ENCODE measurements at places on chromosomes 5 and 9.
A peak's percentile ranks its signal among the peaks of the same experiment; 100 is the strongest.

DNA sequence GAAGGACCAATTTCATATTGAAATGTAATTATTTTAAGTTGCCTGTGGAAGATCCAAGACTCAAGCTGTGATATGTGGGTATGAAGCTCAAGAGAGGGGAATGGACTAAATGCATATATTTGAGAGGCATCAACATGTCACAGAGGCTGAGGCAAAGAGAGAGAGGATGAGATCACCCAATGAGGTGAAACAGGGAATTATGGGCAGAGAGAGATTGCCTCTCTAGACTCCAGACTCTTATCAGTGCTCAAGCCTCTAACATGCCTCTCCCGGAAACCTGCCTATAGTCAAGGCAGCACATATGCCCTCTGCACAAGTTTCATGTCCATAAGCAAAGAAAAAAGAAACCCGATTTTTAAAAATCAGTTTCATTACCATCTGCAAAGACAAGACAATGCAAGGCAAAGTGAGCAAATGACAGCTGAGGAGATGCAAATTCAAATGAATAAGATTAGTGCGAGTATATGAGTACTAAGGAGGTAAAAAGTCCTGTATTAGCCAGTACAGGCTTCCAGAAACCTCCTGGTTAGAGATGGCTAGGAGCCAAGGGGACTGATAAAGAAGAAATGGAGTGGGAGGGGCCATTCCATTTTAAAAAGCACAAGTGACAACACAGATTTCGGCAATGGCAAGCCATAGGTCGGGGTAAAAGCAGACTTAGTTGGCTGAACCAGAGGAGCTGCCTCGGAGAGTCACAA, 9.4 kb downstream of the APTX start:
- H3K27ac ChIP-seq: no peak overlapping the region
- peaks cover 87% of the 10 kb centered on the region for H3K36me3 ChIP-seq
- peaks cover 6% of the 10 kb centered on the region for H3K4me1 ChIP-seq
- no peak overlapping the region for H3K4me3 ChIP-seq

DNA sequence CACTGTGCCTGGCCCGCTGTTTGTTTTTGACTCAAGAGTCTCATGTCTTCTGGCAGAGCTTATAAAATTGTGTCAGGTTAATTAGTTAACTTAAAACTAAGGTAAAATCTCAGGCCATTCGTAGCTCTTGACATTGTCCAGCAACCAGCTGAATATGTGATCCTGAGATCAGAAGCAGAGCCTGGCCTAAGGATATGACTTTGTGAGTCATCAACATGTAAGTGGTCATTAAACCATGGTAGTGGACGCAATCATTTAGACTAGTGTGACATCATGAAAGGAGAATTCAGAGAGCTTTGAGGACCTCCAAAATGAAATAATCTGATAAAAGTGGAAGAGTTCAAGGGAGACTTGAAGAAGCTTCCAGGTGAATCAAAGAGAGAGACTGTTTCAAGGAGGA, 23.3 kb downstream of the SPZ1 start:
- no peak for DNase-seq
- no peak overlapping the region for H3K27ac ChIP-seq
- H3K27me3 ChIP-seq: no peaks in the 10 kb centered on the region
- no peaks in the 10 kb centered on the region for H3K36me3 ChIP-seq
- H3K4me1 ChIP-seq: no peaks in the 10 kb centered on the region

GRCh38 chr5:177234841-177235240, 68.7 kb downstream of the RAB24 start:
- H3K27ac ChIP-seq: no peak overlapping the region
- H3K4me3 ChIP-seq: no peak overlapping the region
- DNase-seq: no peak
- peaks cover 80% of the 10 kb centered on the region for H3K36me3 ChIP-seq
- peaks cover 21% of the 10 kb centered on the region for H3K4me1 ChIP-seq

- peaks cover 43% of the 10 kb centered on the region for H3K4me1 ChIP-seq
- no peaks in the 10 kb centered on the region for H3K36me3 ChIP-seq
- H3K27ac ChIP-seq: no peak overlapping the region
- no peak overlapping the region for H3K4me3 ChIP-seq
These were observed 4.5 kb downstream of the CEMIP2 start for GRCh38 chr9:71763832-71764231.

- H3K36me3 ChIP-seq: peaks cover 10% of the 10 kb centered on the region
- H3K4me1 ChIP-seq: no peaks in the 10 kb centered on the region
- peak; percentile 53 for DNase-seq
These were observed at the start of gene NCS1 for GRCh38 chr9:130172161-130172857. TSS of gene NCS1 (plus strand) at chr9:130172404. CDS start at chr9:130172664, 260 bp downstream.

DNA sequence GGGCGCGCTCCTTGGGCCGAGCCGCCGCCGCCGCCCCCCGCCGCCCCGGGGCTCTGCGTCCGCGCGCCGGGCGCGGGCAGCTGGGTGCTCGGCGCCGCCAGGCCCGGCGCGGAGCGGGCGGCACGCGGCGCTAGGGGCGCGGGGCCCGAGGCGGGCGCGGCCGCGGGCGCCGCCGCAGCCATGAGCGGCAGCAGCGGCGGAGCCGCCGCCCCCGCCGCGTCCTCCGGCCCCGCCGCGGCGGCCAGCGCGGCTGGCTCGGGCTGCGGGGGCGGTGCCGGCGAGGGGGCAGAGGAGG, 351 bp downstream of the TRIO start:
- peak overlapping the region; percentile 79 for H3K4me3 ChIP-seq
- H3K36me3 ChIP-seq: no peaks in the 10 kb centered on the region
- H3K27me3 ChIP-seq: peaks cover 7% of the 10 kb centered on the region
- peaks cover 23% of the 10 kb centered on the region for H3K4me1 ChIP-seq

GRCh38 chr9:13128266-13128860, 151.1 kb downstream of the MPDZ start:
- H3K4me1 ChIP-seq: no peaks in the 10 kb centered on the region
- H3K36me3 ChIP-seq: peaks cover 15% of the 10 kb centered on the region
- H3K27me3 ChIP-seq: no peaks in the 10 kb centered on the region
- no peak overlapping the region for H3K4me3 ChIP-seq
- no peak overlapping the region for H3K27ac ChIP-seq

DNA sequence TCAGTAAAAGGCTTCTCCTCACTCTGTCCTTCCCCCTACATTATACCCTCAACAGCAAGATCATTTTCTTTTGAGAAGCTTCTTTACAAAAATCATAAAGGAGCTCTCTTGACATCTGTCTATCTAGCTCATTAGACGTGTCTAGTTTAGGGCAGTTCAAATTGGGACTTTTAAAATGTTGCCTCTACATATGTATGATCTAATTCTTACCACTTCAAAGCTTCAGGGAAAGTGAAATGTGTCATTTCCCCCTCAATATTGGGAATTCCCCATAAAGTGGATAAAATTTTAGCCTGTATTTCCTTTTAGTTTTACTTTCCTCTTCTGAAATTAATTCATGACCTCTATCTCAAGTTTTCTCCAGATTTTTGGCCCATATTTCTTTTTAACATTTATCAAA, 323.7 kb downstream of the ARRDC3 start:
- no peak for DNase-seq
- peaks cover 15% of the 10 kb centered on the region for H3K4me1 ChIP-seq

DNA sequence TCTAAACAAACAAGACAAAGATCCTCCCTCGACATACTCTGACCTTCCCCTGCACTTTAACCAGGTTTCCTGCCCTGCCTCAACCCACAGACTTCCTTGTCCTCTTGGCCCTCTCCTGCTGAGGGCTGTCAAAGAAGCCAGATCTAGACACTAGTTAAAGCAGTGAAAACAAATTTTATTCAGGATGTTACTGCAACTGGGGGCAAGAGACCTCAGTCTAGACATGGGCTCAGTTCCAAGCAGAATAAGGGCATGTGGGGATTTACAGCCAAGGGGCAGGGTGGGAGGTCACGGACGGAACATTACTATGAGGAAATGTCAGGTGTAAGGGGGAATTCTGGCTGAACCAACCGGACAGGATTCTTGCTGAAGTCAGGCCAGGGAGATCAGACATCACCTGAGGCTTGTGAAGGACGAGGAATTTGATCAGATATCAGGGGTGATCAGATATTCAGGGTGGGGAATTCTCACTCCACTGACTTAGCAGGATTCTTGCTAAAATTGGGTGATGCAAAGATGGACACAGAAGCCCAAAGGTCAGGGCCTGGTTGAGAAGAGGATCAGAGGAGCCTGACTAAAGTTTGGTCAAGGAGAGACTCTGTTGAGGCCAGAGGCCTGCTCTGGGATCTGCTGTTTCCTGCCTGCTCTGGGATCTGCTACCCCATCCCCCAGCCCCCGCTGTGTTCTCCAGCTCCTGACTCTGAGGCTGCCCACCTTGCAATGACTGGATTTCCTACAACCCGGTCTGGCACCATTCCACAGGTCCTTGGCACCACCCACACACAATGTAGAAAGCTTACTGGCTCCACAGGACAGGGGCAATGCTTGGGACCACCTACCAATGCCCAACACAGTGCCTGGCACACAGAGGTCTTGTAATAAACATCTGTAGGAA, 21.5 kb downstream of the GABBR2 start:
- peaks cover 11% of the 10 kb centered on the region for H3K27me3 ChIP-seq
- no peak overlapping the region for H3K4me3 ChIP-seq
- no peaks in the 10 kb centered on the region for H3K4me1 ChIP-seq
- no peak overlapping the region for H3K27ac ChIP-seq
- no peak for DNase-seq

GRCh38 chr5:150485693-150486401, 22.1 kb upstream of the NDST1 start:
- no peaks in the 10 kb centered on the region for H3K27me3 ChIP-seq
- DNase-seq: peak; percentile 44
- peaks cover 4% of the 10 kb centered on the region for H3K36me3 ChIP-seq

DNA sequence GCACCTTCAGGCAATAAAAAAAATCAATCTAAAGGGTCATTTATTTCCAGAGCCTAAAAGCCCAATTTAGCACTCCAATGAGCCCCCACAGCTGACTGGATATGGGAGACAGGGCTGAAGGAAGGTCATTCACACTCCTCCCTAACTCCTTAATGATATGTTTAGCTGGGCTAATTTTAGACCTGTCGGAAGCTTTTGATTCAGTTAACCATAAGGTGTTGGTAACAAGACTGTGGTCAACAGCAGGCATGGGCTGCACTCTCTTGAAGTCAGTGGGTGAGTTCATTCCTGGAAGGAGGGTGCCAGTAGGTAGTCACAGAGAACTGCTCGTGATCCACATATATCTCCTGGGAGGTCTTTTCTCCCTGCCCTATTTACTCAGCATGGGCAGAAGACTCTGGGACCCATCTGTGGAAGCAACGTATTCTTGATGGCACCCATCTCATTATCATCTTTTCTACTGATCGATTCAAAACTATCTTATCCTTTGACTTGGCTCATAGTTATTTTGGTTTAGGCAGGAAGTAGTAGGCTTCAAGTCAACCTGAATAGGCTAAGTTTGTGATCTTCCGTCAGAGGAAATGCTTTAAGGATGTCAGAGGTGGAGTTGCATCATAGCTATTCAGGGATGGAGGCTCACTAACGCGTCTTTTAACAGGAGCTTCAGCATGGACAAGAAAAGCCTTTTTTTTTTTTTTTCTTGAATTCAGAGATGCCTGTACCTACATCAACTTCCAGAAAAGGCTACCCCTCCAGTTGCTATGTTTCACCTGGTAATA, 367.7 kb upstream of the SLC30A5 start:
- no peak overlapping the region for H3K4me3 ChIP-seq
- no peak overlapping the region for H3K27ac ChIP-seq
- no peaks in the 10 kb centered on the region for H3K4me1 ChIP-seq
- H3K27me3 ChIP-seq: peaks cover 12% of the 10 kb centered on the region
- no peaks in the 10 kb centered on the region for H3K36me3 ChIP-seq

- H3K36me3 ChIP-seq: no peaks in the 10 kb centered on the region
- H3K27ac ChIP-seq: no peak overlapping the region
- no peaks in the 10 kb centered on the region for H3K27me3 ChIP-seq
- no peaks in the 10 kb centered on the region for H3K4me1 ChIP-seq
- H3K4me3 ChIP-seq: no peak overlapping the region
- DNase-seq: peak; percentile 18
These were observed 40.4 kb upstream of the GADD45G start for GRCh38 chr9:89564346-89564878.

DNA sequence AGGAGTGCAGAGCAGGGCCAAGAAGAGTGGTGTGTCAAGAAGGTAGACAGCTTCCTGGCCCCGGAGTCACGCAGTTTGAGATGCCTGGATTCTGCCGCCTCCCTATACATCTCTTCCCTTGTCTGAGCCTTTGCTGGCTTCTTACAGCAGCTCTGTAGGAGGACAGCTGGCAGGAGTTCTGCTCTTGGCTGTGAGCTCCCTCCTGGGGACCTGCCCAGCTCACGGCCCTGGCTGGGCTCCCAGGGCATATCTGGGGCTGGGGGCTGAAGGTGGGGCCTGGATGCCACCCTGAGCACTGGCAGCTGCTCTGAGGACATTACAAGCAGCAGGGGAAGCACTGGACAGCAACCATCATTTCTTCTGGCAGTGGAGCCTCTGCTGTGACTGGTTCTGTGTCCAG, 786 bp upstream of the TSSK1B start:
- no peak for DNase-seq
- H3K27me3 ChIP-seq: no peaks in the 10 kb centered on the region
- H3K4me3 ChIP-seq: no peak overlapping the region
- H3K4me1 ChIP-seq: no peaks in the 10 kb centered on the region

GRCh38 chr9:36320466-36320865, 62.2 kb upstream of the GNE start:
- peaks cover 12% of the 10 kb centered on the region for H3K36me3 ChIP-seq
- DNase-seq: no peak
- no peak overlapping the region for H3K4me3 ChIP-seq

- H3K4me1 ChIP-seq: no peaks in the 10 kb centered on the region
- H3K36me3 ChIP-seq: no peaks in the 10 kb centered on the region
- H3K4me3 ChIP-seq: no peak overlapping the region
- DNase-seq: no peak
- H3K27ac ChIP-seq: no peak overlapping the region
- no peaks in the 10 kb centered on the region for H3K27me3 ChIP-seq
These were observed 117.6 kb upstream of the SMIM23 start for GRCh38 chr5:171668097-171668412.

- no peak for DNase-seq
- no peaks in the 10 kb centered on the region for H3K27me3 ChIP-seq
- no peak overlapping the region for H3K27ac ChIP-seq
- no peak overlapping the region for H3K4me3 ChIP-seq
- no peaks in the 10 kb centered on the region for H3K4me1 ChIP-seq
These were observed 446.5 kb downstream of the TLE1 start for GRCh38 chr9:81242866-81243265.

- DNase-seq: no peak
- peaks cover 21% of the 10 kb centered on the region for H3K4me1 ChIP-seq
- H3K27ac ChIP-seq: peak overlapping the region; percentile 63
- H3K4me3 ChIP-seq: no peak overlapping the region
- H3K36me3 ChIP-seq: peaks cover 6% of the 10 kb centered on the region
- no peaks in the 10 kb centered on the region for H3K27me3 ChIP-seq
These were observed 37.3 kb upstream of the CDK5RAP2 start for GRCh38 chr9:120616966-120617935.

DNA sequence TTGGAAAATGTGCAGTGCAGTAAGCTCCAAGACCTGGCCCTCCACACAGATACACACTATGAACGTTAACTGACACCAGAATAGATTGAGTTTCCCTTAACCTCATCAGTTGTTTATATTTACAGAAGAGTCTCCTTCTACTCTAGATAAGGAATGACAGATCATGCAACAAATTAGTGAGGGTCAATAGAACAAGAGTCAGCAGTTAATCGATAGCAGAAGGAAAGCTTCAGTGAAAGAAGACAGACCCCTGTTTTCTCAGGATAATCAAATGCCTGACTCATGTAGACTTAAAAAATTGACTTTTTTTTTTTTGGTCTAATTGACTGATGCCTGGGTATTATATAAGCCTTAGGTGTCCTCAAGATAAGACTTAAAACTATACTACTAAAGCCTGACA, 179.9 kb downstream of the DTWD2 start:
- H3K27ac ChIP-seq: no peak overlapping the region
- H3K36me3 ChIP-seq: no peaks in the 10 kb centered on the region
- DNase-seq: no peak
- no peaks in the 10 kb centered on the region for H3K27me3 ChIP-seq
- H3K4me3 ChIP-seq: no peak overlapping the region
- no peaks in the 10 kb centered on the region for H3K4me1 ChIP-seq

- H3K4me3 ChIP-seq: no peak overlapping the region
- H3K27me3 ChIP-seq: peaks cover 96% of the 10 kb centered on the region
- no peak overlapping the region for H3K27ac ChIP-seq
- no peaks in the 10 kb centered on the region for H3K36me3 ChIP-seq
- H3K4me1 ChIP-seq: no peaks in the 10 kb centered on the region
These were observed 12.2 kb upstream of the CARTPT start for GRCh38 chr5:71706906-71707305.
